ENCODE measurements at places on chromosomes 6 and 20.

GRCh38 chr6:10194816-10195672 lies 219.8 kb downstream of the TFAP2A start:
- no peak for DNase-seq

DNA sequence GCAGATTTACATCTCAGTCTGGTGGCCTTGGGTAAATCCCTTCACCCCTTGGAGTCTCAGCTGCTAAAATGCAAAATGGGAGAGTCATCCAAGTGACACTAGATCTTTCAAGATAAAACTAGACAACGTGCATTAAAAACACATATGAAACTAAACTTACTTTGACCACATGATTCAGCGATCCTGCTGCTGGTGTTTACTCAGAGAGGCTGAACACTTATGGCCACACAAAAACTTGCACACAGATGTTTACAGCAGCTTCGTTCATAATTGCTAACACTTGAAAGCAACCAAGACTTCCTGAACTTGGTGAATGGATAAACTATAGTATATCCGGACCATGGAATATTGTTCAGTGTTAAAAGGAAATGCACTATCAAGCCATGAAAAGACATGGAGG lies 55.3 kb upstream of the GPR6 start:
- DNase-seq: no peak

DNA sequence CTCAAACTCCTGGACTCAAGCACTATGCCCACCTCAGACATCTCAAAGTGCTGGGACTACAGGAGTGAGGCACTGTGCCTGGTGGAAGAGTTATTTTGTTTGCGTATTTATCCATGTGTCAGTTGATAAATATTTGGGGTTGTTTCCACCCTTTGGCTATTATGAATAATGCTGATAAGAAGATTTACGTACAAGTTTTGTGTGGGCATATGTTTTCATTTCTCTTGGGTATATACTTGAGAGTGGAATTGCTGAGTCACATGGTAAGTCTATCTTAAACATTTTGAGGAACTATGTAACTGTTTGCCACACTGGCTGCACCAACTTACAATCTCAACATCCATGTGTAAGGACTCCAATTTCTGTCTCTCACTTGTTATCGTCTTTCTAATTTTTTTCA lies 200.3 kb downstream of the RNGTT start:
- no peak for DNase-seq

- no peak for DNase-seq
These were observed 195.6 kb downstream of the HDGFL1 start for GRCh38 chr6:22765015-22765414.

- no peak for DNase-seq
These were observed 19.0 kb upstream of the VSX1 start for GRCh38 chr20:25100914-25101313.

GRCh38 chr20:25053255-25054031 lies 4.5 kb downstream of the ACSS1 start:
- no peak for DNase-seq
